Stimulated activated CD8-positive, alpha-beta memory T cell treated with anti-CD3 and anti-CD28 coated beads, Interleukin-7, amount 100 ng/mL, for 24 hours (primary cell): ENCODE measurements at places on chromosomes 3 and 15.

GRCh38 chr3:12946649-12947316, 105.4 kb upstream of the RPL32 start:
- no peak for DNase-seq

GRCh38 chr3:191889756-191890155, 428.8 kb downstream of the PYDC2 start:
- DNase-seq: no peak

DNA sequence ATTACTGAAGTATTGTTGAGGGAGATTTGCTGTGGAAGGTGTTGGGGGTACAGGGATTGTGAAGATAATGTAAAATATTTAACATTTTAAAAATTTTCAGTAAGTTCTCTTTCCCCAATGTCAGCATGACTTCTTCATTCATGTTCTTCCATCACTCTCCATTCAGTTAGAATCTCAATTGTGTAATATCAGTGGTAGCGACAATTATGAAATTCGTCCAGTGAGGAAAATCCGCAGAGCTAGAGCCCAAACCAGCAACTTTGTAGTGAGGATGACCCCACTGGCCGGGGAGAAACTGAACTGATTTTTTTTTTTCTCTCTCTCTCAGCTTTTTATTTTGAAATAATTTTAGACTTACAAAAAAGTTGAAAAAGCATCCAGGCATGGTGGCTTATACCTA, 171.7 kb downstream of the PGPEP1L start:
- DNase-seq: no peak

DNA sequence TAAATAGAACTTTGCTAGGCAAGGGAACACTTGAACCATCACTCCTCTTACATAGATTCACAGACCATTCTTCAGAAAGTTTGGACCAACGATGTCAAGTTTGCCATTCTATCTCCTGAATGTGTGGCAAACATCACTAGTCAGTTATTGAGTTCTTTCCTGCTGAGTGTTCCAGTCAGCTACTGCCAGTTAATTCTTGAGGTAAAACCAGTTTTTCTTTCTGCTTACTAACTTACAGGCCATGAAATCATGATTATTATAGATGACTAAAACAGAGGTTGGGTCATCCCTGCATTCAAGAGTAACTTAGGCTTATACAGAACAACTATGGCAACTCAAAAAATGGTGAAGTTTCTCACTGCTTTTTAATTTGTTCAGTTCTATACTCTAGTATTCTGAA, 88.2 kb downstream of the AP4E1 start:
- DNase-seq: no peak

GRCh38 chr3:108548304-108548703, 37.9 kb upstream of the MYH15 start:
- no peak for DNase-seq

- DNase-seq: no peak
Measured at GRCh38 chr15:72222393-72222792, 8.6 kb downstream of the PKM start.

DNA sequence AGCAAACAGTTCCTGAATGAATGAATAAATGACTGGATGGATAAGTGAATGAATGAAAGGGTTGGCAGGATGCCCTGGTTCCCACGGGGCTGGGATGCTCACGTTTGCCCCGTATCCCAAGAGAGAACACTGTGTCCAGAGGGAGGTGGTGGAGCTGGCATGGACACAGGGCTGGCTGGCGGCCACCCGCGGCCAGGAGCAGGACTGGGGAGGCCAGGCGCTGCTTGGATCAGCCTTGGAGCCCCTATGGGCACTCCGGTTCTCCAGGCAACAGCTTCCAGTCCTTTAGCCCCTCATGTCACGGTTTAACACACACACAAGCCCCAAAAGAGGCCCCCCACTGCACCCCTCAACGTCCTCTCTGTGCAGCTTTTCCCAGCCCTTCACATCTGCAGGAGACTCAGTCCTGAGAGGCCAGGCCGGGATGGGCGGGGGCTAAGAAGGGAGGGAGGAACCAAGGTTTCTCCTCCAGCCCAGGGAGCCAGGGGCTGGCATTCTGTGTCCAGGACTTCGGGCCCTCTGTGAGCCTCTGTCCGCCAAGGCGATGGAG, 86.0 kb upstream of the ALDH1L1 start:
- DNase-seq: no peak

DNA sequence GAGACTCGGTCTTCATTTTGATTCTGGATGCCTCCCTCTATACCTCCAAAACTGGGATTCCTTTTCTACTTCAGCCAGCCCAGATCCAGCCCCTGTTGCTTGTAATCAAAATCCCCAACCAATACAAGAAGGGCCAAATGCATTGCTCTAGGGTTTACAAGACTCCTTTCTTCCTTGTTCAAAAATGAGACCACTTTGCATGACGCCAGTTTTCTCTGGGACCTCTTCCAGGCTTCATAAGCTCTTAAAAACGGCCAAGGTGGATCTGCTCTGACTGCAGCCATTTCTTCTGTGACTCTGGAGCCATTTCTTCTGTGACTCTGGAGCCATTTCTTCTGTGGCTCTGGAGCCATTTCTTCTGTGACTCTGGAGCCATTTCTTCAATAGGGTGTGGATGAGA, 71.9 kb downstream of the ADAMTS17 start:
- DNase-seq: no peak

GRCh38 chr3:13159890-13160289, 86.7 kb upstream of the IQSEC1 start:
- no peak for DNase-seq

DNA sequence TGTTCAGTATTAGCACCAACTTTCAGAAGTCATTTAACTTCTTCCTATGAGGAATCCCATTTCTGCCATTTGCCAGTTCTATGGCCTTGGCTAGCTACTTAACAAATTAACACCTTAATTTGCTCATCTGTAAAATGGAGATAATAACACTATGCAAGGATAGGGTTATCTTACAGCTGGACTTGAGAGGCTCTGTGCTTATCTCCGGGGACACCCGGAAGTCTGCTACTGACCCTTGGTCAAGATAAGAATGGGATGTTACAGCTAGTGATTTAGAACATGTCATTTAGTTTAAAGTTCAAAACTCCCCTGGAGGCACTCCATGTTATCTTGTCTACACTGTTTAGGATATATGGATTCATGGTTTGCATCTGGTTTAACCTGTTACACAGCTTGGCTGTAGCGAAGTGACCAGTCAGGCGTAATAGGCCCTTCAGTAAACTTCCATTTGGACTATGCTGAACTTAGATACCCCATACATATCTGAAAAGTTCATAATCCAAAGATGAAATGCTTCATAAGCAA, 156.0 kb upstream of the CD96 start:
- DNase-seq: no peak

GRCh38 chr3:139310474-139310933, 33.3 kb upstream of the MRPS22 start:
- DNase-seq: no peak

DNA sequence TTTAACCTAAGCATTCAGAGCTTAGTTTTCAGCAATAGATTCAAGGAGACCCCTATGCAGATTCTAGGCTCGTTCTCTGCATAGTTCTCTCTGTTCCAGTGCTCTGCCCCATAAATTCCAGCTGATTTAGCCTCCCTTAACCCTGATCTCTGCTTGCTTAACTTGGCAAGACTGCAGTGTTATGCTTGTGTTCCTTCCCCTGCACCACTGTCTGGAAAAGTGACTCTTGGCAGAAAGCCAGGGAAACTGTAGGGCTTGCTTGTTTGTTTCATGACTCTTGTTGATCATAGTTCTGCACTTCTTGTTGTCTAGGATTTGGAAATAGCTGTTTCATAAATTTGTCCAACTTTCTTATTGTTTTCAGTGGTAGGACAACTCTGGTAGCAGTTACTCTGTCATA, 40.1 kb downstream of the ANAPC13 start:
- no peak for DNase-seq

- no peak for DNase-seq
Measured at GRCh38 chr15:51907136-51907862, 64.3 kb downstream of the LEO1 start.

GRCh38 chr15:31434588-31435260, 108.1 kb downstream of the KLF13 start:
- DNase-seq: peak; percentile 61

- DNase-seq: no peak
Measured at GRCh38 chr3:153372326-153372725, 210.3 kb downstream of the RAP2B start.

DNA sequence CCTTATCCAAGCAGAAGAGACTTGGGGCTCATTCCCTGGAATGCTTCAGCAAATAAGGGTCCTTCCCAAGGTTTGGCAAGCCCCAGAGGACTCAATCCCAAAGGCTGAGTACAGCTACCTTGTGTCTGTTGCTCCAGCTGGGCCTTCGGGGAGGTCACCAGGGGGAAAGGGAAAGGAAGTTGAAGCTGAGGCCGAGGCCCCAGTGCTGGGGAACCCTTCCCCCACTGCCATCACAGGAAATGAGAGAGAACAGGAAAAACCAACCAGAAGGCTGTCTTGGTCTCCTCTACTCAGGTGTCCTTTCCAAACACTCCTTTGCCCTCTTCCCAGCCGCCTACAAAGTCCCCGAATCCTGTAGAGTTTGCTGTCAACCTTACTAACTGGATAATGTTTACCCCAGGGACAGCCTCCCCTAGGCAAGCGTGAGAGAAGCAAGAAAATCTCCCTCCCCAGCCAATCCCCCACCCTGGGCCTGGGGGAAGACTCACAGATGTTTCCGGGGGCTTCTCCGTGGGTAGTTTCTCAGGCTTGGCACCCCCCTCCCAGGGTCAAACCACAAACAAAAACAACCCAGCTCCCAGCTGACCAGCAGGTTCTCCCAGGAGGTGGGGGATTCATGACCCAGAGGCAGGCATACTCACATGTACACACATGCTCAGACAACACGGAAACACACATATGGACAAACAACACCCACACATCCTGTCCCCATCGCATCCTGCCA, 5.5 kb downstream of the CSRNP1 start:
- no peak for DNase-seq

DNA sequence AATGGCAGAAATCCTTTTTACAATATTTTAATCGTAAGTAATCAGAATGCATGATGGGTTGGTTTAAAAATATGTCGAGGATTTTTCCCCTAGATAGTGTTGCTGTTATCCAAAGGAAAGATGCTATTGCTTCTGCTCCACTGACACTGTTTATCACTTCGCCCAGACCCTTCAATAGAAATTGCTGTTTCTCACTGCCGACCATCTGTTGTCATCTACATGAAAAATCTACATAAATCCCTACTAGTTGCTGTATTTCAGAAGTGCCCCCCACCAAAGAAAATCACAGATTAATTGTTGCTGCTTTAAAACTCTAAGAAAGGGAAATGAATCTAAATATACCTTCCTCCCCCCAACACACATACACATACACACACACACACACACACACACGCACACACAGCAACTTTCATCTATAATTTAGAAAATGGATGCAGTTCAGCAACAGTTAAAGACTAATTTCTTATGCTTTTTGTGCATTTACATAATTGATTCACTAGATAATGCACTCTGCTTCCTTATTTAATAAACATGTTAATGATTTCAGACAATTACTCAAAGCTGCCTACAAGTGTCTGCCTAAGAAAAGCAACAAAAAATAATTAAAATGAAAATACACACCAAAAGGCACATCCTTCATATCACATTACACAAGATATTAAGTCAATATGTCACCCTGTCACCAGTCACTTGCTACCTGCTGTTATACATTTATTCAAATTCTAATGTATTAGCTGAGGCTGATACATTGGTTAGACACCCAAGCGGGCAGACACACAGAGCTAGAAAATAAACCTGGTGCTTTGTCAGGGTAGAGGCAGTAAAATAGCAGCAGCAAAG, 82.8 kb downstream of the RORA start:
- DNase-seq: no peak

- no peak for DNase-seq
Measured at GRCh38 chr3:37237252-37237651, 62.9 kb upstream of the LRRFIP2 start.

DNA sequence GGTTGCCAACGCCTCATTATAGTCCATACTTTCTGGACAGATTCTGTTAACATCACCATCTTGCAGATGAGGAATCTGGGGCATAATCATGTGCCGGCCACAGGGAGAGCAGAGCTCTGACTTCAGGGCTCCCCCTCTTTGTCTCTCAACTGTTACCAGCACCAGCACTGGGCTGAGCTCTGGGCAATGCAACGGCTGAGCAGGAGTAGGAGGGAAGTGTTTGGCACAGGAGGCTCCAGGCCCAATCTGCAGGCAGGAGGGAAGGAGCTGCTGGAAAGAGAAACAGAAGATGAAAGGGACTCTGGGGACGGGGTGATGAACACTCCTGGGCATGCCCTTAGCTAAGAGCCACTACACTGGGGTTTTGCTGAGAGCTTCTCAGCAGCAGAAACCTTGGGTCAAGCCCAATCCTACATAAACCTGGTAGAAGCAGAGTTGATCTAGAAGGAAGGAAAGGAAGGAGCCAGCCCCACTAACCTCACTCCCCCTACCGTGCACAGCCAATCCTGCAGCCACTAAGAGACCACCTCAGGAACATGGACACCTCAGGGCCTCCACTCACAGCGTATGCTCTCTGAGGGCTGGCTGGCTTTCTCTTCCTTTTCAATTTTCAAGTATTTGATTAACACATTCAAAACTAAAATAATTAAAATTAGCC, 73.1 kb upstream of the SPATA12 start:
- DNase-seq: no peak

DNA sequence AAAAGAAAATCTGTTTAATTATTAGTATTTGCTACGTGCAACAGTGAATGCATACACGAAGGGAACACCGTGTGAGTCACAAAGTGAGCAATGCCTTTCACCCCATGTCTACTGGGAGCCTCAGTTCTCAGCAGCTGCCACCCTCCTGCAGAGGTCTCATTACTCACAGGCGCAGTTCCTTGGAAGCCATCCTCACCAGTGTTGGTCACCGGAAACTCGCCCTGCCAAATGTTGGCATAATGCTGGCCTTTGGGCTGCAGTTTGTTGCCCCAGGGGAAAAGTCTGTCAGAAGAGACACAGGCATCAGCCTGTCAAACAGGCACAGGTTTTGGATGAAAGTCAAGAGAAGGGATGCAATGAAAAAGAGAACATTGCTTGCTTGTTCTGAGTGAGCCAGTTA, 50.1 kb downstream of the SUMF1 start:
- DNase-seq: no peak

GRCh38 chr3:143895805-143896204, 47.5 kb upstream of the SLC9A9 start:
- no peak for DNase-seq

DNA sequence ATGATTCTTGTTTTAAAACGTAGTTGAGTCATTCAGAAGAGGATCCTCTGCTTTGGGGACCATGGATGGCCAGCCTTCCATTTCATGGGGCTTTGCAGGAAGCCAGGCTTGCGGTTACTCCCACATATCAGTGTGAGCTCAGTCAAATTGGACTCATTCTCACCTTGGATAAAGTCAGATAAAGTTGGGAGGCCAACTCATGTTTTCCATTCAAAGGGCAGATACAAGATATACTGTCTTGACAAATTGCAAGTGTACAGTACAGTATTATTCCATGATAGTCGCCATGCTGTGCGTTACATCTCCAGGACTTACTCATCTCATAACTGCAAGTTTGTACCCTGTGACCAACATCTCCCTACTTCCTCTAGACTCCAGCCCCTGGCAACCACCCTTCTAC, 25.5 kb upstream of the B3GNT5 start:
- DNase-seq: no peak

DNA sequence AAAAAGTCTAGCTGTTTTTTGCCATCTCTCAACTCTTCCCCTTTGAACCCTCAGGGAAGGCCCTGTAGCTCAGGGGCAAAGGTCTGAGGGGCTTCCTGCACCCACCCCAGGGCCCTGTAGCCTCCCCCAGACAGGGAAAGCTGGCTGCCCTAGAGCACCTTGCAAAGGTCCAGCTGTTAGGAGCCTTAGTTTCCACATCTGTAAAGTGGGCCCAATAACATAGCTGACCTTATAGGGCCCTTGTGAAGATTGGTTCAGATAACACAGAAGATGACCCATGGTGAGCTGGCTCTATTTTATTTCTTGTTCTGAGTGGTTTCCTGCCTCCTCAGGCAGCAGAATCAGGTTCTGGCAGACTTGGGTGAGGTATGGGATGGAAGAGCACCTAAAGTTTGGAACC, 55.2 kb upstream of the SMAD6 start:
- no peak for DNase-seq
